ENCODE measurements at places on chromosomes 5 and 9.

- no peak for DNase-seq
Measured at GRCh38 chr5:128984480-128984879, 19.2 kb downstream of the SLC27A6 start.

DNA sequence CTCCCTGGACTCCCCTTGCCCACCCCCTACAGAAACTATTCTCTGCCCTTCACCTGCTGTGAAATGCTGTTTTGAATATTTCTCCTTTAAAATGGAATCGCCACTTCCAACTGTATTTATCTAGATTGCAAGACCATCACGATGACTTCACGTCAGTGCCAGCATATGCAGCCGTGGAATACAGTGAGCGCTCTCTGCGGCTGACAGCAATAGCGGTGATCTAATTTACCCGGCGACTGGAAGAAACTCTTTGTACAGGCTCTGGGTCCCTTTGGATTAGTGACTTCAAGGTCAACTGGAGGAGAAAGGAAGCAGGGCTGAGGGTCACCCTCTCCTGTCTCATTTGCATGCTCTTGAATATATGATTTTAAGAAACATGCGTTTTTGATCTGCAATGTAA, 192.0 kb downstream of the IRX1 start:
- DNase-seq: no peak

GRCh38 chr9:105114964-105115728, 129.3 kb upstream of the SLC44A1 start:
- DNase-seq: peak; percentile 91

- no peak for DNase-seq
Measured at GRCh38 chr9:89639961-89640360, 35.1 kb downstream of the GADD45G start.

- no peak for DNase-seq
Measured at GRCh38 chr5:122056913-122057312, 21.1 kb downstream of the LOX start.

- DNase-seq: no peak
Measured at GRCh38 chr9:129407905-129408452, 212.9 kb downstream of the C9orf50 start.

DNA sequence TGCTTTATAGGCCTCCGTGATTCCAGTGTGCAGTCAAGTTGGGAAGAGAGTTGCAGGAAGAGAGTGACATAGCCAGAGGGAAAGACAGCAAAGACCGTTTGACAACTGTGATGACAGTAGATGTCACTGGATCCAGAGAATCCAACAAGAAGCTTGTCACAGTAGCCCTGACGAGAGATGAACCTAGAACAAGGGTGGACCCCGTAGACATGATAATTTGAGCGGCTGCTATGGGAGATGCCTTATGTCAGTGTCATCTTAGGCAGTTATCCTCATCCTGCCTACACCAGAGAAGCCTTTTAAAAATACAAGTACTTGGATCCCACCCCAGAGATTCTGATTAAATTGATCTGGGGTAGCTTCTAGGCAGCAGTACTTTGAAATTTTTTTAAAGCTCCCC, 125.4 kb downstream of the AOPEP start:
- no peak for DNase-seq

DNA sequence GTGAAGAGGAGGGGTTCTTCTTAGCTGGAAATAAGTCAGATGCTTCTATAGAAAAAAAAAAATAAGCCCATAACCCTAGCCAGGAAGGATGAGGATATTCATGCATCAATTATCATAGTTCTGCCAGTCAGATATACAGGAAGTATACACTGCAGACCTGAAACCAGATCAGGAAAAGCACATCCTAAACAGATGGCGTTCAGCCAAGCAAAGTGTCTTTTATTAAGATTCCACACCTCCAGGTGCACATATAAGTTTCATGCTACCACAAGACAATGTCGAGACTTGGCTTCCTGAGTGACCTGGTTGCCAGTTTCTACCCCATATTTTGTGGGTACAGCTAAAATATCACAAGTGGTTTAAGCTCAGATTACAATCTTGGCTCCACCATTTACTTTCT, 108.3 kb downstream of the CETN3 start:
- no peak for DNase-seq

DNA sequence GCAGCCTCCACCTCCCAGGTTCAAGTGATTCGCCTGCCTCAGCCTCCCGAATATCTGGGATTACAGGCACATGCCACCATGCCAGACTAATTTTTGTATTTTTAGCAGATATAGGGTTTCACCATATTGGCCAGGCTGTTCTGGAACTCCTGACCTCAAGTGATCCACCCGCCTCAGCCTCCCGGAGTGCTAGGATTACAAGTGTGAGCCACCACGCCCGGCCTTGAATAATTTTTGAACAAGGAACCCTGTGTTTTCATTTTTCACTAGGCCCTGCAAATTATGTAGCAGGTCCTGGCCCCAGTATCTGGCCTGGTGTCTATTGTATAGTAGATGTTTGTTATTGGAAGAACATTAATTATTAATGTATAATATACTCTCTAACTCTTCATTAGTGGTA, 140.7 kb downstream of the PIK3R1 start:
- DNase-seq: no peak

GRCh38 chr5:122492675-122493074, 180.6 kb downstream of the SNCAIP start:
- DNase-seq: no peak

GRCh38 chr5:78566747-78567425, 81.7 kb downstream of the LHFPL2 start:
- no peak for DNase-seq

- no peak for DNase-seq
Measured at GRCh38 chr9:389159-389558, 174.5 kb downstream of the DOCK8 start.
